ENCODE measurements at places on chromosomes 11 and 22. TPM values are rescaled to one million over a fixed set of nuclear protein-coding genes. Genes with fewer than 3 reads are reported as not detected.

The PARVG gene
- under 0.01 TPM for total RNA-seq

The CARD18 gene
- total RNA-seq = not detected

The DRD4 gene
- not detected for total RNA-seq

The MMP1 gene
- 664 TPM for total RNA-seq

The OR5P2 gene
- total RNA-seq = 0.09 TPM

The ATL3 gene
- total RNA-seq = 93.2 TPM

The LMNTD2 gene
- 0.36 TPM for total RNA-seq

The GGT5 gene
- total RNA-seq = 6.7 TPM

The SHISAL1 gene
- under 0.01 TPM for total RNA-seq

The SSTR3 gene
- not detected for total RNA-seq

The DCDC1 gene
- total RNA-seq = under 0.01 TPM

The OR5B21 gene
- total RNA-seq = not detected

The TUB gene
- total RNA-seq = 2.3 TPM

The CRYBA4 gene
- total RNA-seq = not detected

The TRIM51 gene
- not detected for total RNA-seq

The PDE2A gene
- total RNA-seq = 10.2 TPM

The YIF1A gene
- total RNA-seq = 228 TPM

The KDELR3 gene
- total RNA-seq = 36.0 TPM

The TESMIN gene
- 0.54 TPM for total RNA-seq

The CACNA1I gene
- not detected for total RNA-seq

The DEFB131B gene
- total RNA-seq = not detected

The OR51B2 gene
- not detected for total RNA-seq

The F2 gene
- total RNA-seq = not detected

The IRAG1 gene
- total RNA-seq = 0.18 TPM

The OR52E8 gene
- not detected for total RNA-seq

The TTC12 gene
- 6.3 TPM for total RNA-seq

The C11orf42 gene
- not detected for total RNA-seq

The FAM180B gene
- total RNA-seq = 0.09 TPM

The ANKRD49 gene
- 7.0 TPM for total RNA-seq

The RFPL2 gene
- not detected for total RNA-seq

The LRRC32 gene
- 20.5 TPM for total RNA-seq

The CNIH2 gene
- total RNA-seq = 0.09 TPM

The VSIG10L2 gene
- total RNA-seq = not detected

The TANGO2 gene
- total RNA-seq = 43.5 TPM

The SLC29A2 gene
- 0.28 TPM for total RNA-seq

The PUS3 gene
- total RNA-seq = 12.9 TPM

The HORMAD2 gene
- not detected for total RNA-seq

The CAVIN3 gene
- 119 TPM for total RNA-seq

The ELMOD1 gene
- total RNA-seq = 2.6 TPM

The RAC2 gene
- 20.8 TPM for total RNA-seq

The OR8D1 gene
- total RNA-seq = not detected

The OR52I2 gene
- total RNA-seq = not detected

The PRSS23 gene
- 309 TPM for total RNA-seq
